Tibial nerve (tissue), 4 donors: ENCODE measurements at places on chromosomes 12 and 14. TPM values are rescaled to one million over a fixed set of nuclear protein-coding genes. Genes with fewer than 3 reads are reported as not detected.
A peak's percentile ranks its signal among the peaks of the same experiment; 100 is the strongest.

DNA sequence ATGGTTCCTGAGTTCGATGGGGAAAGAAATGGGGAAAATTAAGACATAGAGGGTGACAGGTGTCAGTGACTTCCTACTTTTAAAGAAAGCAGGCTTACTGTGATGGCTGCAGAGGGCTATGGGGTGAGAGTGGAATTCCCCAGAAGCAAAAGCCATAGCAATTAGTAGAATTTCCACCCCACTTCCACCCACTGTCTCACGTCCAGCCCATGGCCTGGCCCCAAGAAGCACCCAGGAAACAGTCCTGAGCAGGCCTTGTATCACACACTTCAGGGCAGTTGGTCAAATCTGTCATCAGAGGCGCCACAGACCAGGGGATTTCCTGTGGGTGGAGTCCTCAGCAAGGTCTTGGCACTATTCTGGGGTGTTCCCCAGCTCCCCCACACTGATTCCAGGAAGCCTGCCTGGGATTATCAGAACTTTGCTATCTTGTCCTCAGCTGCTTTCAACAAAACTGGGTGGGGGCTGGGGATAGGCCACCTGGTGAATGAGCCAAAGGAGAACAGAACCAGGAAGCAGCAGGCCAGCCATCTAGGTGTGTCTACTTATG, 120.1 kb upstream of the CCND2 start:
- DNase-seq, result no peak
- H3K4me1 ChIP-seq, result no peaks in the 10 kb centered on the region
- no peak overlapping the region for H3K4me3 ChIP-seq
- no peak overlapping the region for H3K27ac ChIP-seq
- H3K27me3 ChIP-seq, result no peaks in the 10 kb centered on the region

GRCh38 chr12:122921917-122922316, 26.0 kb upstream of the VPS37B start:
- no peak for DNase-seq
- H3K27me3 ChIP-seq, result no peaks in the 10 kb centered on the region
- no peak overlapping the region for H3K27ac ChIP-seq
- H3K4me3 ChIP-seq, result no peak overlapping the region

DNA sequence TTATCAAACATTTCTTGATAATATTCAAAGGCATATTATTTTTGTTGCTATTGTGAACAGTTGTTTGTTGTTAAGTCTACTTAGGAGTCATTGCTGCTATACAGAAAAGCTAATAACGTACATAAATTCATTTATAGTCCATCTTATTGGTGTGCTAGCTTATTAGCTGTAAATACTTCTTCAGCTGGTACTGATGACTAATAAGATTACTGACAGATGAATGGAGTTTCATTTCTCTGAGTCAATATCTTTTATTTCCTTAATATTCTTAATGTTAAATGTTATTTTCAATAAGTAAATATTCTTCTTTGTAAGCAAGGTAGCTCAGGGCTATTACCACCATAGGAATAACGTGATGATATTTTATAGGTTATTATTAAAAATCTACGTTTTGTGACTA, 139.4 kb upstream of the SLCO1C1 start:
- H3K27ac ChIP-seq, result no peak overlapping the region
- H3K27me3 ChIP-seq, result no peaks in the 10 kb centered on the region
- no peaks in the 10 kb centered on the region for H3K36me3 ChIP-seq
- H3K4me1 ChIP-seq, result no peaks in the 10 kb centered on the region

Gene THAP2
- total RNA-seq, result 5.0 TPM

GRCh38 chr12:131195796-131196195, 242.1 kb downstream of the ADGRD1 start:
- no peaks in the 10 kb centered on the region for H3K36me3 ChIP-seq
- no peaks in the 10 kb centered on the region for H3K27me3 ChIP-seq
- no peaks in the 10 kb centered on the region for H3K4me1 ChIP-seq
- H3K4me3 ChIP-seq, result no peak overlapping the region
- no peak overlapping the region for H3K27ac ChIP-seq

- H3K27ac ChIP-seq, result no peak overlapping the region
- no peaks in the 10 kb centered on the region for H3K27me3 ChIP-seq
- DNase-seq, result peak; percentile 9
- no peaks in the 10 kb centered on the region for H3K36me3 ChIP-seq
- H3K4me3 ChIP-seq, result no peak overlapping the region
Observed at GRCh38 chr12:8823565-8824300, 1.3 kb downstream of the A2ML1 start.

DNA sequence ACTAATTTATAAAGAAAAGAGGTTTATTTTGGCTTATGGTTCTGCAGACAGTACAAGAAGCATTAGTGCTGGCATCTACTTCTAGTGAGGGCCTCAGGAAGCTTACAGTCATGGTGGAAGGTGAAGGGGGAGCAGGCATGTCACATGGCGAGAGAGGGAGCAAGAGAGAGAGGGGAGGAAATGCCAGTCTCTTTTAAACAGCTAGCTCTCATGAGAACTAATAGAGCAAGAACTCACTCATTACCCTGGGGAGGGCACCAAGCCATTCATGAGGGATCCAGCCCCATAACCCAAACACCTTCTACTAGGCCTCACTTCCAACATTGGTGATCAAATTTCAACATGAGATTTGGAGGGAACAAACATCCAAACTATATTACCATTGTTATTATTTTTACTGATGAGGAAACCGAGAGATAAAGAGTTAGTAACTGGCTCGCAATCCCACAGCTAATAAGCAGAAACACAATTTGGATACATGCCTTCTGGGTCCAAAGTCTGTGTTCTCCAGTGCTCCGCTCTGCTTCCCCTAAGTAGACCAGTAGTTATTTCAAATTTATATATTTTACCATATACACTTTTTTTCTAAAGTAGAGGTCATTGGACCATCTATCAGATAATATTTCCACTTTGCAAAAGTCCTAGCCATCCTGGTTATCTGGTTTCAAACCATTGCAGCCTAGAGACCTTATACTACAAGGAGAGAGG, 9.7 kb downstream of the SLC35E3 start:
- no peaks in the 10 kb centered on the region for H3K36me3 ChIP-seq
- DNase-seq, result no peak
- no peak overlapping the region for H3K4me3 ChIP-seq

Gene USP44
- 9.2 TPM for total RNA-seq

Gene MIP
- not detected for total RNA-seq

Gene TEX52
- total RNA-seq, result not detected

Gene TBX5
- total RNA-seq, result not detected

DNA sequence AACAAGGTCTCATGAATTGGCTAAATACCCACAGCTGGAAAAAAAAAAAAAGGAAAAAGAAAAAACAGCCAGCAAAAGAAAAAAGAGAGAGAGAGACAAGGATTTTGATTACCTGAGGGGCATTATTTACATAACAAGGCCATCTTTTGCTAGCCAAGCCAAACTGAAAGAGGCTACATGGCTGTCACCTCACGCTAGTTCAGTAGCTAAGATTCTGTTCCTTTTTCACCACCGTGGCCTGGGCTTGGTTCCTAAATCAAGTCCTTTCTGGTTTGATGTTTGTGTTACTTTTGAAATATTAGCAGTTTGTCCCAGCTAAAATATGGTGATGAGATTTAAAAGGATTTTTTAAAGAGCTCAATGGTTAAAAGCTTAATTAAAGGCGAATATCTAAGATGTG, 2.0 kb upstream of the SDS start:
- no peak overlapping the region for H3K27ac ChIP-seq
- H3K36me3 ChIP-seq, result no peaks in the 10 kb centered on the region
- no peak overlapping the region for H3K4me3 ChIP-seq
- DNase-seq, result no peak

GRCh38 chr12:57772429-57773322, at the start of gene EEF1AKMT3:
TSS of gene EEF1AKMT3 (plus strand) at chr12:57772614. CDS start at chr12:57772725, 111 bp downstream.
- no peaks in the 10 kb centered on the region for H3K36me3 ChIP-seq
- DNase-seq, result peak; percentile 46
- H3K27me3 ChIP-seq, result no peaks in the 10 kb centered on the region
- peak within 1 kb of the TSS; percentile 87 for H3K4me3 ChIP-seq

- H3K36me3 ChIP-seq, result no peaks in the 10 kb centered on the region
- H3K27ac ChIP-seq, result no peak overlapping the region
- no peaks in the 10 kb centered on the region for H3K4me1 ChIP-seq
- no peaks in the 10 kb centered on the region for H3K27me3 ChIP-seq
- DNase-seq, result no peak
Observed at GRCh38 chr14:105938055-105938863, 411.9 kb downstream of the TMEM121 start.

Gene C3AR1
- 8.2 TPM for total RNA-seq

GRCh38 chr14:31927348-31927832, 149.7 kb upstream of the ARHGAP5 start:
- peak overlapping the region; percentile 65 for H3K27ac ChIP-seq
- H3K4me1 ChIP-seq, result no peaks in the 10 kb centered on the region
- no peaks in the 10 kb centered on the region for H3K27me3 ChIP-seq
- no peak for DNase-seq
- no peak overlapping the region for H3K4me3 ChIP-seq
- H3K36me3 ChIP-seq, result no peaks in the 10 kb centered on the region

DNA sequence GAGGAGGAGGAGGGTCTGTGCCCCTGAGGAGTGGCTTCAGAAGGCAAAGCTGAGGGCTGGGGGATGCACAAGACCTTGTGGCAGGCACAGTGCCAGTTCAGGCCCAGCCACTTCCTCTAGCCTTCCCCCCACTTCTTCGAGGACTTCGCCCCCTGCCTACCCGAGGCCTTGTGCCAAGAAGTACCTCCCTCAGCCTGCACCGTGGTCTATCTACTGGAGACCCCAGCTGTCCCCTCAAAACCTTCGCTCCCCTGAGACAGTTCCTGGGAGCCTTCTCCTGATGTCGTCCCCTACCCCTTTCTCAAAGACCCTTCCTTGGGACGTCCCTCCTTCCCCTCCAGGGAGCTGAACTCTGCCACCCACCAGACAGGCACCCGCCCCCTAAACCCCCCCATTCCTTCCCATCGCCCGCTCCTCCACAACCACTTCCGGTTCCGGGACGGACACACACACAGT, 604 bp downstream of the ZNF384 start:
- H3K27me3 ChIP-seq, result no peaks in the 10 kb centered on the region
- H3K27ac ChIP-seq, result peak overlapping the region; percentile 97
- DNase-seq, result no peak
- peaks cover 3% of the 10 kb centered on the region for H3K4me1 ChIP-seq

GRCh38 chr12:89636052-89636775, 72.4 kb downstream of the ATP2B1 start:
- H3K4me1 ChIP-seq, result no peaks in the 10 kb centered on the region
- no peak for DNase-seq
- no peak overlapping the region for H3K27ac ChIP-seq
- no peaks in the 10 kb centered on the region for H3K36me3 ChIP-seq
- H3K4me3 ChIP-seq, result no peak overlapping the region

DNA sequence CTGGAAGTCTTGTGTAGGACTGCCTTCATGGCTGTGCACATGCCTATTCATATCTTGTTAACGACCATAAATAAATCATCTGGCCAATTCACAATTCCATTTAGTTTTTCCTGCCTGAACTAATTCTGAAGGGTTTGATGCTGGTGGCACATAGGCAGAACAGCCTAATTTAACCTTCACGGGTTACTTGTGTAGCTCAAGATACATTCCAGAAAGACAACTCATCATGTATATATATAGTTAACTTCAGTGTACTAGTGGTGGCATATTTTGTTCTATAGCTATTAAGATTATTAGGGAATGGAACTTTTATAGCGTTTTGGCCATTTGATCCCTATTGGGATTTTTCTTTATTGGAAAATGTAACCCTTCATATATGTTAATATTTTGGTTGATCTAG, 31.4 kb downstream of the CFAP54 start:
- H3K4me3 ChIP-seq, result no peak overlapping the region
- no peaks in the 10 kb centered on the region for H3K36me3 ChIP-seq
- no peaks in the 10 kb centered on the region for H3K27me3 ChIP-seq

Gene MYF5
- not detected for total RNA-seq

DNA sequence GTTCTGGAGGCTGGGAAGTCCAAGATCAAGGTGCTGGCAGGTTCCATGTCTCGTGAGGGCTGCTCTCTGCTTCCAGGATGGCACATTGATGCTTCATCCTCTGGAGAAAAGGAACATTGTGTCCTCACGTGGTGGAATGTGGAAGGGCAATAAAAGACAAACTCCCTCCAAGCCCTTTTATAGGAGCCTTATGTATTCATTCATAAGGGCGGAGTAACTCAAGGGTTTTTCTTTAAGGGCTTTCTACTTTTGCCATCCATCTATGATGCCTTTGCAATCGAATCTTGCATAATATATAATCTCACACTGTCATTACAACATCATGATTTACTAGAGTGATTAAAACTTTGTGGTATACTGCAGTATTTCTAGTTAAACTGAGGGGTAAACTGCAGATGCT, 132.7 kb upstream of the DDHD1 start:
- no peak overlapping the region for H3K27ac ChIP-seq
- no peaks in the 10 kb centered on the region for H3K36me3 ChIP-seq
- no peak overlapping the region for H3K4me3 ChIP-seq
- no peaks in the 10 kb centered on the region for H3K27me3 ChIP-seq
- DNase-seq, result no peak
- H3K4me1 ChIP-seq, result no peaks in the 10 kb centered on the region

DNA sequence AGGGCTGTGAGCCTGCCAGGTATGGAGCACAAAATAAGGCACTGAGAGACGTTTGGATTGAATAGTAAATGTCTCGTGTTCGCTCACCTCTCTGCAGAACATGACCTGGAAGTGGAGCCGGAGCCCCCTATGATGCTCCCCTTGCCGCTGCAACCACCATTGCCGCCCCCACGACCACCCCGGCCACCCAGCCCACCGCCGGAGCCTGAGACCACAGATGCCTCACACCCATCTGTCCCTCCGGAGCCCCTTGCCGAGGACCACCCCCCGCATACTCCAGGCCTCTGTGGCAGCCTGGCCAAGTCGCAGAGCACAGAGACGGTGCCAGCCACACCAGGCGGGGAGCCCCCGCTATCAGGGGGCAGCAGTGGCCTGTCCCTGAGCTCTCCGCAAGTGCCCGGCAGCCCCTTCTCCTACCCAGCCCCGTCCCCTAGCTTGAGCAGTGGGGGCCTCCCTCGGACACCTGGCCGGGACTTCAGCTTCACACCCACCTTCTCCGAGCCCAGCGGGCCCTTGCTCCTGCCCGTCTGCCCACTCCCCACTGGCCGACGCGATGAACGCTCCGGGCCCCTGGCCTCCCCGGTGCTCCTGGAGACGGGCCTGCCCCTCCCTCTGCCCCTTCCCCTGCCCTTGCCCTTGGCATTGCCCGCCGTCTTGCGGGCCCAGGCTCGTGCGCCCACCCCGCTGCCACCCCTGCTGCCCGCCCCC, 18.7 kb downstream of the SETD1B start:
- DNase-seq, result no peak
- no peak overlapping the region for H3K27ac ChIP-seq
- no peaks in the 10 kb centered on the region for H3K27me3 ChIP-seq
- H3K36me3 ChIP-seq, result peaks cover 36% of the 10 kb centered on the region

- no peak overlapping the region for H3K27ac ChIP-seq
- H3K27me3 ChIP-seq, result no peaks in the 10 kb centered on the region
- H3K4me3 ChIP-seq, result no peak overlapping the region
- H3K36me3 ChIP-seq, result no peaks in the 10 kb centered on the region
Observed at GRCh38 chr12:30529489-30530269, 166.0 kb downstream of the IPO8 start.

Gene TRAFD1
- total RNA-seq, result 28.6 TPM

Gene SLC24A4
- 15.1 TPM for total RNA-seq

DNA sequence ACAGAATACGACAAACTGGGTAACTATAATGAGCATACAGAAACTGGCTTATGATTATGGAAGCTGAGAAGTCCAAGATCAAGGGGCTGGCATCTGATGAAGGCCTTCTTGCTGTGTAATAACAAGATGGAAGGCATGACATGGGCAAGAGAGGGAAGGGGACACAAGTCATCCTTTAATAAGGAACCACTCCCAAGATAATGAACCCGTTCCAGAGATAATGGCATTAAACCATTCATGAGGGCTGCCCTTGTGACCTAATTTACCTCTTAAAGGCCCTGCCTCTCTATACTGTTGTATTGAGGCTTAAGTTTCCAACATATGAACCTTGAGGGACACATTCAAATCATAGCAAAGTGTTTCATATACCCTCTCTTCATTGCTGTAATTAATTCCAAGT, 4.6 kb upstream of the VTI1B start:
- no peaks in the 10 kb centered on the region for H3K36me3 ChIP-seq
- DNase-seq, result no peak
- H3K4me1 ChIP-seq, result peaks cover 6% of the 10 kb centered on the region
- H3K27ac ChIP-seq, result no peak overlapping the region
- H3K4me3 ChIP-seq, result no peak overlapping the region
